Left ventricle myocardium inferior (tissue), 1 donor: ENCODE measurements at places on chromosomes 11 and 22. TPM values are rescaled to one million over a fixed set of nuclear protein-coding genes. Genes with fewer than 3 reads are reported as not detected.

The CHEK2 gene
- 2.5 TPM for total RNA-seq

The POU2F3 gene
- total RNA-seq: not detected

The WBP2NL gene
- total RNA-seq: 0.22 TPM

The AQP11 gene
- total RNA-seq: 0.69 TPM

The APOL5 gene
- total RNA-seq: not detected

The GPR83 gene
- 0.25 TPM for total RNA-seq

The GRM5 gene
- total RNA-seq: not detected

The GLYATL1B gene
- total RNA-seq: not detected

The DNAJB7 gene
- total RNA-seq: not detected

The SLC22A25 gene
- not detected for total RNA-seq

The ZDHHC13 gene
- total RNA-seq: 8.0 TPM

The MUC5AC gene
- not detected for total RNA-seq

The TRIM51 gene
- not detected for total RNA-seq

The HBB gene
- total RNA-seq: 100 TPM

The SLC6A5 gene
- total RNA-seq: not detected

The TSSK2 gene
- not detected for total RNA-seq

The GNG3 gene
- total RNA-seq: not detected

The GGTLC3 gene
- not detected for total RNA-seq

The FAU gene
- total RNA-seq: 629 TPM

The KMT2A gene
- total RNA-seq: 21.0 TPM

The DCPS gene
- total RNA-seq: 12.1 TPM

The EMSY gene
- 18.7 TPM for total RNA-seq

The OVOL1 gene
- not detected for total RNA-seq

The RASD2 gene
- total RNA-seq: 5.0 TPM

The SYT7 gene
- 18.9 TPM for total RNA-seq

The CRACR2B gene
- total RNA-seq: 23.2 TPM

The GLB1L2 gene
- 0.30 TPM for total RNA-seq

The OMP gene
- total RNA-seq: not detected

The VSIG10L2 gene
- total RNA-seq: 0.08 TPM

The C11orf91 gene
- not detected for total RNA-seq

The MYRF gene
- total RNA-seq: 0.14 TPM

The OR4C5 gene
- not detected for total RNA-seq

The MPEG1 gene
- total RNA-seq: 9.5 TPM

The DRD4 gene
- 0.22 TPM for total RNA-seq

The GGA1 gene
- total RNA-seq: 27.5 TPM

The ADM2 gene
- not detected for total RNA-seq

The PLEKHB1 gene
- 22.4 TPM for total RNA-seq

The KLHL35 gene
- total RNA-seq: 0.74 TPM
